ENCODE measurements at places on chromosomes 3 and 15. TPM values are rescaled to one million over a fixed set of nuclear protein-coding genes. Genes with fewer than 3 reads are reported as not detected.

The PLSCR4 gene
- 0.40 TPM for polyA plus RNA-seq

DNA sequence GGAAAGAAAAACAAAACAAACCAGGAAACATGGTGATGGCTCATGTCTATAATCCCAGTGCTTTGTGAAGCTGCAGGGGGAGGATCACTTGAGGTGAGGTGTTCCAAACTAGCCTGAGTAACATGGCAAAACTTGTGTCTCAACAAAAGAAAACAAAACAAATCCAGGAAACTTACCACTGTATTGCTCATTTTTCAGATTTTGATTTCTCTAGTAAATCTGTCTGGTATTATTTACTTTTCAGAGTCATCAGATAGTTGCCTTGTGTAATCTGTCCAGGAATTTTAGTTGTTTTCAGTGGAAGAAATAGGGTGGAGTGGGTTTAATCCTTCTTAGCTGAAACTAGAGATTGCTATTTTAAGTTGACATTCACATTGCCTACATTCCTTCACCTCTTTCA is 91.8 kb upstream of the ALCAM start:
- no peak for DNase-seq

- DNase-seq = no peak
Measured at GRCh38 chr3:58858126-58858525, 191.6 kb upstream of the FAM3D start.

GRCh38 chr3:177377166-177377565 is 179.9 kb upstream of the TBL1XR1 start:
- no peak for DNase-seq

GRCh38 chr3:43432462-43432861 is 146.1 kb downstream of the SNRK start:
- no peak for DNase-seq

- no peak for DNase-seq
Measured at GRCh38 chr3:49519916-49520385, 34.3 kb upstream of the BSN start.

The CAV3 gene
- 0.77 TPM for polyA plus RNA-seq

DNA sequence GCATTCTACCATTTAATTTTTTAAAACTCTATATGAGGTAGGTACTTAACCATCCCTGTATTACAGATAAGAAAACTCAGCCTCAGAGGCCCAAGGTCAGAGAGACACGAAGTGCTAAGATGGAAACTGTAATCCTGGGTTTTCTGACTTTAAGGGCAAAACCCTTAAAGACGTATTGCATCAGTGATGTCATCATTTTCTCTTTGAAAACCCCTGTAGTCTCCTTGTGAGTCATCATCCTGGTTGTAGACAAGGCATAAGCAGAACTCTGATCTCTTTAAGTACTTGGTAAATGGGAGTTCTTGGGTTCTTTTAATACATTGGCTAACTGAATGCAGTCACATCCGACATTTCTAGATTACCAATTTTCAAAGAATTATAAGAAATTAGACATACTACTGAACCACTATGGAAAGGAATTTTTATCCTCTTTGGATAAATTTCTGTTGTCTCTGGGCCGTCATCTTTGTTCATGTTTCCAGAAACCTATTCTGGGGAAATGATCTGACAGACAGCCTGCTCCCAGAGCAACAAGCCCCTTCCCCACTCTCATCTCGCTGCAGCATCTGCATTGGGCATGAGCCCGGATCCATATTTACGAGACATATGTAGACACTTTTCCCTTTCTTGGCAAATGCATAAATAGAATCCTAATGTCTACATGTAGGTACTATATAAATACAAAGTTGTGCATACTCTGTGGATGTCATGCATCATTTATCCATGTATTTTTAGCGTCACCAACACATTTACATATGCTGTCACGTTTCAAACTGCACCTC is 48.7 kb upstream of the MDFIC2 start:
- no peak for DNase-seq

The MYL3 gene
- polyA plus RNA-seq = 2,590 TPM

The GOLGA8T gene
- polyA plus RNA-seq = not detected

- DNase-seq = peak; percentile 79
Measured at GRCh38 chr3:11059090-11059798, 66.7 kb downstream of the SLC6A1 start.

The RTP3 gene
- polyA plus RNA-seq = not detected

Measured in cardiac muscle cell (in vitro differentiated cells and primary cell).